Activated CD4-positive, CD25-positive, alpha-beta regulatory T cell (primary cell): ENCODE measurements at places on chromosomes 5 and 9.

DNA sequence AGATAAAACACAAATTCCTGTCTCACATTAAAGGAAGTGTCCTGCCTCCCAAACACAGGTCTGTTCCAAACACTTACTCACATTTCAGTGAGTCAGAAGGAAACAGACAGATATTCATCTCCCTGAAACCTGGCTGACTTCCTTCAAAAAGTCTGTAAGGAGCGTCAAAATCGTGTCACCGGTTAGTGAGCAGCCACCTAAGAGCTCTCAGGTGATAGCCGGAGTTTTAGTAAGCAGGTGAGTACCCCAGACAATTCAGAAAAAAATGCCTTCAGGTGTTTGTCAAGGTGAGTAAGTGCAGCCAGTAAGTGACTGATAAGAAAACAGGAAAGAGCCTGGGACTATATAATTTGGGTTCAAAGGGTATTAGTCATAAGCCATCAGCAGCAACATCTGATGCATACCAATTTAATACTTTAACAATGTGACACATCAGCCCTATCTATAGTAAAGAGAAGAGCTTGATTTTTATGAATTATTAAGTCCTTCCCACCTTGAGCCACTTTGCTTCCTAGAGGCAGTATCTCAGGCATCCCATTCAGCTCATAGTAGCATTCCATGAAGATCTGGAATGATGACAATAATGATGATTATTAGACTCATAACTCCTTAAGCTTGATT, 1.3 kb upstream of the ITGA2 start:
- DNase-seq, result peak; percentile 1

DNA sequence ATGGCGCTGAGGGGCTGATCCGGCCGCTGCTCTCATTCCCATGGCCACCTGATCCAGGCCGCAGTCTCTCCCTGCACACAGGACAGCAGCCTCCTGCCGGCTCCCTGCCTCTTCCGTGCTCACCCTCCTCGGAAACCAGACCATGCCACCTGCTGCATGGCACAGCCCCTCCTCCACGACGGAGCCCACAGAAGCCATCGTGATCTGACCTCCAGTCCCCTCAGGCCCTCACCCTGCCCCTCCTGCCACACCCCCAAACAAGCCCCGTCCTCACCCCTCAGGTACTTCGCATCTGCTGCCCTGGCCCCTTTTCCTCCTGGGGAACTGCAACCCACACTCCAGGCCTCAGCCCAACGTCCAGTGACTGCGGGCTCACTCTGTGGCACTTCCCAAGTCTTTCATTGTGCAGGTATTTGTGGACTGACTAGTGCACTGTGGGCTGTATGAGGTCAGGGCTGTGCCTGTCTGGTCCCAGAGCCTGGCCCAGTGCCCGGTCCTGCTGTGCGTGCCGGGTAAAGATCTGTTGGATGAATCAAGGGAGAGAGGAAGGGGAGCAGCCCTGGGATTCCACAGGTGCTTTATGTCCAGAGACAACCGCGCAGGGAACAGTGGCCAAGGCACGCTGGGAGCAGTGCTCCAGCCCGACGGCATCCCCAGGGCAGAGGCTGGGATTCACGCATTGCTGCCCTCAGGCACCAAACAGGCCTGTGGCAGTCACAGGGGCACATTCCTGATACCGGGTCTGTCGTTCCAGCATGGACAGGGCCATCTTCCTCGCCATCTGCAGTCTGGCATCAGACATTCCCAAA, 86.1 kb downstream of the ADAMTS2 start:
- DNase-seq, result no peak

DNA sequence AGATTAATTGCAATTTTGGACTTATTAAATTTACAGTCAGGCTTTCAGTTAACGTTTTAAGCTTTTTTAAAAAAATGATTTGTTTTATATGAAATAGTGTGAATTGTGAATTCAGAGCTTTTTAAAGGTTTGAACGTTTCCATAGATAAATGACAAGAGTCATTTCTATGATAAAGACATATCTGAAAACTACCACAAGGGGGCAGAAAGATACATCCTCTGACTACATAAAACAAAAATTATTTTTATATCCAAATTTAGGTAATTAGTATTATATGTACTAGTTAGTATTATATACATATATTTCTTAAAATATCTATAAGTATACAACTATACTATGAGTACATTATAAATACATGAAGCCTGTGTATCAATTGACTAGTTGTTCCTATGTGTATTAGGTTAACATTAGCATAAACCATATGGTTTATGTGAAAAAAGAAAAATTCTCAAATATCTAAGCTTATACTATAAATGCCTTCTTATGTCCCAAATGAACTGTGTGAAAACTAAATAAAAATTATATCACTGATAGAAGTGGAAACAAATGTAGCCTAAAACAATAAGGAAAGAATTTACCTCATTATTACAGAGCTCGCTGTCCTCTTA, 155.2 kb downstream of the MEF2C start:
- no peak for DNase-seq

DNA sequence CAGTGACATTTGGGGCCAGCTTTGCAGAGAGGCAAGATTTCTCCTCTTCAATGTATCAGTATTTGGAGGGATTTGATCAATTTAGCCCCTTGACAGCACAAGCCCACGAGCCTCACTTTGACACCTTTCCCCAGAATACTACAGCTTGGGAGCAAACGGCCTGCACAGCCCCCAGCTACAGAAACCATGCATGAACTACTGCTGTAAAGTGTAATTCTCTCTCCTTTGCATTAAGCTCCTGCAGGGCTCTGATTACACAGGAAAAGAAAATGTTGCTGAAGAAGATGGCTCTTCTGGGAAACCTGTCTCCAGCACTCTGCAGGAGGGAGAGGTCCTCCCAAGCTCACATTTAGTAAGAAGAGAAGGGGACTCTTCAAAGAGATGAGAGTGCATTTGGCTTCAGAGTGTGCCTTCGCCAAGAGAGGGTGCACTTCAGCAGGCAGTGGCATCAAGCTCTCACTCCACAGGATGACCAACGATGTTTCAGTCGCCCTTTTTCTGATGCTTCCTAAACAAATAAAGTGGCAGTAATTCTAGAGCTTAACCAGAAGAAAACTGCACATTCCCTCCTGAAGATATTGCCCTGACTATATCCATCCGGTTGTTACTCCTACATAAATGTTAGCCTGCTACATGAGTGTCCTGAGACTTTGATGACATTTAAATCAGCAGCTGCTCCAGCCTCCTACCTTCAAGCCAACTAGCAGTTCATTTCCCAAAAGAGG, 272.2 kb downstream of the AUH start:
- DNase-seq, result no peak

GRCh38 chr5:14258840-14259239, 115.7 kb downstream of the TRIO start:
- no peak for DNase-seq

- no peak for DNase-seq
Measured at GRCh38 chr9:127567035-127567729, 44.9 kb upstream of the STXBP1 start.

DNA sequence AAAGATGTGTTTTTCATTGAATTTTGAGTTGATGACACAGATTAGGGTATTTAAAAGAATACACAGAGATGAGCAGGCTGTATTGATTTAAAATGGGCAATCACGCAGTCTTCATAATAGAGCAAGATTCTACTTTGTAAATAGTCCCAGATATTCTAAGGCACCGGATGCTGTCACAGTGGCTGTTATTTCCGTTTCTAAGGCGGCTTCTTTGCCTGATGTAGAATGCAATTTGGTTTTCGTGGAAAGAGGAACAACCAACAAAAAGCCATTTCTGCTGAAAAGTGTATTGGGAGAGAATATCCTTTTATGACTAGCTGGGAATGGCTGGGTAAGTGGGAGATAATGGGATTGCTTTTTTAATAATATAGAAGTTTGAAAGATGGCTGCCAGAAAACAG, 17.5 kb downstream of the PRKACG start:
- no peak for DNase-seq
